ENCODE measurements at places on chromosomes 11 and 22.

DNA sequence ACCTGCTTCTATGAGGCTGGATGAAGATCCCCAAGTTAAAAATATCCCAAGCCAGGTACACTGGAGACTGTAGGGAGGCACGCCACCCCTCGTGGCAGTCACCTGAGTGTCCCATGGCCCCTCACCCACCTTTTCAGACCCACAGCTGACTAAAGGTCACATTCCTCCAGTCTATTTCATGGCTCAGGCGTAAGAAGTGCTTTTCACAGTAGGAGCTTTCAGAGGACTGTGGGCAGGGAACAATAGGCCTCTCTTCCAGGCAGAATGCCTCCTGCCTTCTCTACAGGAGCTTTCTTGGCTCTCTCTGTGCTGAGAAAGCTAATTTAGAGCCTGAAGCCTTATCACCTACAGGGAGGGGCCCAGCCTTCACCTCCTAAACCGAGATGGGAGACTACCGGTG is 73.8 kb downstream of the C11orf58 start:
- no peaks in the 10 kb centered on the region for H3K4me1 ChIP-seq
- H3K36me3 ChIP-seq = no peaks in the 10 kb centered on the region
- no peak overlapping the region for H3K27ac ChIP-seq
- no peaks in the 10 kb centered on the region for H3K27me3 ChIP-seq
- DNase-seq = no peak
- H3K4me3 ChIP-seq = no peak overlapping the region

- DNase-seq = no peak
- no peak overlapping the region for H3K4me3 ChIP-seq
- no peaks in the 10 kb centered on the region for H3K4me1 ChIP-seq
- H3K27ac ChIP-seq = no peak overlapping the region
- no peaks in the 10 kb centered on the region for H3K36me3 ChIP-seq
- no peaks in the 10 kb centered on the region for H3K27me3 ChIP-seq
These were observed 21.9 kb downstream of the MRPL23 start for GRCh38 chr11:1969035-1969434.

DNA sequence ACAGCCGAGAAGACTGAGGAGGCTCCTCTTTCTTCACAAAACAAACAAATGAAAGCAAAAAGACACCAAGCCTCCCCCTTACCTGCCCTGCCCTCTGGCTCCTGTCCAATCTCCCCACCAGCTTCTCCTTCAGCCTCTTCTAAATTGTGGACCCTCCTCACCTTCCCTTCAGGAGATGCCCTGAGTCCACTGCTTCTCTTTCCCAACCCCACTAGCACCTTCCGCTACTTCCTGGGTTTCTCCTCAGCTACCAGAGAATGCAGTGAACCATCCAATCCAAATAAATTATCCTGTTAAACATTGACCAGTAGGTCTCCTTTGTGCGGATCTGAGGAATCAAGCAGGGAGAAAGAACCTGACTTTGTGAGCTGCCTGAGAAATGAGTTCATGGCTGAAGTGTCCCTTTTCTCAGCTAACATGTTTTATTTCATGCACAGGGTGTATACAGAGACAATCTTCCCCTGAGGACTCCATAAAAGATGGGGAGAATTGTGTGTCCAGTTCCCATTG is 63.2 kb upstream of the VPREB1 start:
- no peaks in the 10 kb centered on the region for H3K4me1 ChIP-seq
- H3K27ac ChIP-seq = no peak overlapping the region
- no peak for DNase-seq
- H3K27me3 ChIP-seq = peaks cover 25% of the 10 kb centered on the region

GRCh38 chr11:13053255-13053917 is 44.3 kb downstream of the RASSF10 start:
- no peak overlapping the region for H3K4me3 ChIP-seq
- H3K4me1 ChIP-seq = no peaks in the 10 kb centered on the region
- no peak overlapping the region for H3K27ac ChIP-seq
- DNase-seq = no peak

- no peak overlapping the region for H3K4me3 ChIP-seq
- DNase-seq = no peak
- H3K4me1 ChIP-seq = peaks cover 20% of the 10 kb centered on the region
- no peaks in the 10 kb centered on the region for H3K36me3 ChIP-seq
- H3K27me3 ChIP-seq = peaks cover 43% of the 10 kb centered on the region
These were observed 26.5 kb upstream of the ROBO3 start for GRCh38 chr11:124838805-124839127.

DNA sequence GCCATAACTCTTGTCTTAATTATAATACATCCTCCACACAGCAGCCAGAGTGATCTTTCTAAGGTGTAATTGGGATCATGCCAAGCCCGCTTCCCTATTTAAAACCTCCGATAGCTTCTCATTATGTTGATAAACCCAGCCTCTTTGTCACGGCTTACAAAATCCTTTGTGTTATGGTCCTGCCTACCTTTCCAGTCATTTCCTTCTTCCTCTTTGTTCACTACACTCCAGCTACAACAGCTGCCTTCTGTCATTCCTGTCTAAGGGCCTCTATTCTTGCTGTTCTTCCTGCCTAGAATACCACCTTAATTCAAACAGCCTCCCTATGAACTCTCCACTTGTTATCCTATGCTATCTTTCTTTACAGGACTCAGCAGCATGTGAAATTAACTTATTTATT is 70.6 kb upstream of the CAPRIN1 start:
- DNase-seq = no peak
- H3K4me1 ChIP-seq = no peaks in the 10 kb centered on the region
- H3K27ac ChIP-seq = no peak overlapping the region
- H3K27me3 ChIP-seq = peaks cover 2% of the 10 kb centered on the region
- no peaks in the 10 kb centered on the region for H3K36me3 ChIP-seq
- no peak overlapping the region for H3K4me3 ChIP-seq
